Activated CD8-positive, alpha-beta T cell treated with anti-CD3 and anti-CD28 coated beads for 36 hours (primary cell): ENCODE measurements at places on chromosomes 1 and 21.

GRCh38 chr1:20685741-20686140 is 24.6 kb upstream of the DDOST start:
- no peak for DNase-seq

DNA sequence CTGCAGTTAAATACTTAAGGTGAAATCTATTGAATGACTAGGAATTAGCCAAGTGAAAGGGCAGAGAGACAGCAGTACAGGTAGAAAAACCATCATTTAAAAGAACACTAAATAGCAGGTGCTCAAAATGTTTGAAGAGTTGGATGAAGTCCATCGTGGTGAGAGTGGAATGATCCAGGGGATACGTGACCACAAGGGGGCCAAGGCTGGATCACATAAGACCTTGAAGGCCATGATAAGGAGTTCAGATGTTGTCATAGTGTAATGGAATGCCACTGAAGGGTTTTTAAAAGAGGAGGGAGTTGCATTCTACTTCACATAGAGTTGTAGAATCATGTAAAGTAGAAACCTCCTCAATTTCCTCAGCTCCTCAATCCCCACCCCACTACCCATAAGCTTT is 34.8 kb upstream of the HOOK1 start:
- DNase-seq, result no peak

DNA sequence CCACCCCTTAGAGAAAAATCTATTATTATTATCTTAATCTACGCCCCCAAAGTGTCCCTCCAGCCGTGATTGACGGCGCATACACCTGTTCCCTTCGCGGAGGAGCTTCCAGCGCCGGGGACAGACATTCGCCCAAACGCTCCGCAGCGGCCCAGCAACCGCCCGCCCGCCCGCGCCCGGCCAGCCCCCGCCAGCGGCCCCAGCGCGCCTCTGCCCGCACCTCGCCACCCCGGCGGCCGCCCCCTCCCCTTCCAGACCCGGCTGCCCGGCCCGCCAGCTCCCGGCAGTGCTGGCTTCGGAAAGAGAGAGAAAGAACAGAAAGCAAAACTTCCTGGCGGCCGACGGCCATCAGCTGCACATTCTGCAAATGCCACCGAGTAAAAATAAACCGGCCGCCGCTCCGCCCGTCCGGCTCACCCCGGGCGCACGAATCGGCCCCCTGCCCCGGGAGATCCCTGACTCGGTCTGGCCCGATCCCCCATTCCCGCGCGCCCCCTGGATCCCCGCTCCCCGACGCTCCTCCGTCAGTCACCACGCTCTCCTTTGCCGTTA is 1.6 kb downstream of the CASZ1 start:
- DNase-seq, result peak; percentile 12

DNA sequence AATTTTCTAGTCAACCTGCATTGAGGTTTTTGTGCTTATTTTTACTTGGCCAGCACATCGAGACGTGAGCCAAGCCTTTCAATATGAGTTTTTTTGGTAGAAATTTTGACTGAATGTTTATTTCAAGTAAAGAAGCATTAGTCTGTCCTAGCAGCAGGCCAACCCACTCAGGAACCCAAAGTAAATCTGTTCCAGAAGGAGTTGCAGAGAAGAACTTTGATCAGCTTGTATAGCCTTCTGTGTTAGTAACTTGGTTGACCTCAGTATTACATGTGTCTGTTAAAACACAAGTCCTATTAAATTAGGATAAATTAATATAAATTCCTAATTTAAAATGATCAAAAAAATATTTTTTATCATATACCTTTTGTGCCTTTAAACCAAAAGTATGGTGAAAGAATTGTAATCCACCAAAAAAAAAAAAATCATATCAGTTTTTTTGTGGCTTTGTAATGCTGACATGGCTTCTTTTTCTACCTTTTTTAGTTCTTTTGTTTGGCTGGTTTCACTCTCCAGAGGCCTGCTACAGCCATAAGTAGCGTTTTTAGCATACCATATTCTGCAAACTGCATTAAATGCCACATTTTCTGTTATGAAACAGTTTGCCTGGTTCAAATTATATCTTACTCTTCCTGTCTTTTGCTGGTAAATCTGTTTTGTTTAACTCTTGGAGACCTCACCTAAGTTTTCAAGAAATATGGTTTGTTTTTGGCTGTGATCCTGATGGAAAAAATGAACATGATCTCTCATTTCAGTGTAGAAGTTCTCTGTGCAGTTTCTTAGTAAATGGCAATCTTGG is 39.5 kb downstream of the ATF6 start:
- no peak for DNase-seq

DNA sequence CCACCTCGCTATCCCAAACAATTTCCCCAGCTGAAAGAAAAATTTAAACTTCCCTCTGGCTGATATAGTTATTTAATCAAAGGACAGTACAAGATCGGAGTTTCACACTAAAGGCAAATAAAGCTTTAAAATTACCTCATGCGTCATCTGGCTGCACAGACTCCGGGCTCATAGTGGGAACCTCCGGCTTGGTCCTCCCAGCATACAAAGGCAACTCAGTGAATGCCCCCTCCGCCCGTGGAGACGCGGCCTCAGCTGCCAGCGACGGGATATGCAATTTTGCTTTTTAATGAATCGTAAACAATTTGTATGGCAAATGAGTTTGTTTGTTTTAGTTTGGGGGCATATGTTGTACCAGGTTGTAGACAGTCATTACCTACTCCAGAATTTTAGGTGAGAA is 214.6 kb upstream of the NFIA start:
- no peak for DNase-seq

- no peak for DNase-seq
Observed at GRCh38 chr1:65971547-65971946, 178.9 kb downstream of the PDE4B start.

- no peak for DNase-seq
Observed at GRCh38 chr1:246265481-246265880, 241.6 kb downstream of the SMYD3 start.

- DNase-seq, result no peak
Observed at GRCh38 chr1:63929106-63929478, 155.3 kb downstream of the ROR1 start.

DNA sequence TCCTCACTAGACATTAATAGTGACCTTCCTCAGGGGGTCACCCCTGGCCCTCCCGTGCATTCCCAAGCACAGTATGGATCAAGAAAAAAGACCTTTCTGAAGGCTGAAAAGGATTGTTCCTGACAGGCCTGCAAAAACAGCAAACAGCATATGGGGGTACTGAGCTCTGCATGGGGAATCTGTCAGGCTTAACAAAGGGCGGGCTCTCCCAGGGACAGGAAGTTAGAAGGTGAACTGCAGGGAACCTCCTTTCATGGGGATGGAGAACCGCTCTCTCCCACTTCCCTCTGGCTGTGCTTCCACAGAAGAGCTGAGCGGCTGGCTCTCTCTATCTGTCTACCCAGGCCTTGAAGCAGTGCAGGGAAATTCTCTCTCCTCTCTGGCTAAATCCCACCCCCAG is 91.7 kb downstream of the DTL start:
- no peak for DNase-seq

DNA sequence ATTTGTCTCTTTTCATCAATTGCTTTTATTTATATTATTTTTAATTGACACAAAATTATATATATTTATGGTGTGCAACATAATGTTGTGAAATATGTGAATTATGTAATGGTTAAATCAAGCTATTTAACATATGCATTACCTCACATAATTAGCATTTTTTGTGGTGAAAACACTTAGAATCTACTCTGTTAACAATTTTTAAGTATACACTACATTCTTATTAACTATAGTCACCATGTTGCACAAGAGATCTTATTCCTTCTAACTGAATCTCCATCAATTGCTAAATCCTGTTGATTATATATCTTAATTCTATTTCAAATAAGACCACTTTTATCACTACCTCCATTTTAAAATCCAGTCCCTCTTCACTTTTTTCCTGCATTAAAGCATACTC is 42.5 kb downstream of the PLPPR5 start:
- no peak for DNase-seq

DNA sequence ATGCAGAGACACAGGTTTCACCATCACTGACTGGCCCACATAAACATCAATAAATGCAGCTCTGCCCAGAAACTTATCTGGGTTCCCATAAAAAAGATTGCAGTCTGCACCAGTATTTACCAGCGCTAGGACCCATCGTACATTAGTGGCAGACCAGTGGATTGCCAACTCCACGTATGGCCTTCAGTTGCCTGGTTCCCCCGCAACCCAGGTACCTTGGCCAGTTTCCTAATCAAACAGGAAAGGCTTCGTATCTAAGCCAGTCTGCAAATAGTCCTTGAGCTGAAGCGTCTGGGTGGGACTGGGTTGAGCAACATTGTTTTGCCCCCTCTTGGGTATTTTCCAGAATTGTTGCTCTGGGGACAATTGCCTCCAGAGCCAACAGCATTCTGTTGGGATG is 1639.3 kb downstream of the MRPL39 start:
- no peak for DNase-seq

GRCh38 chr21:36584980-36585940 is 105.3 kb upstream of the CLDN14 start:
- peak; percentile 47 for DNase-seq

- peak; percentile 64 for DNase-seq
Observed at GRCh38 chr1:246608616-246609376, 42.5 kb downstream of the CNST start.

GRCh38 chr1:233004451-233004850 is 54.0 kb downstream of the NTPCR start:
- no peak for DNase-seq
